ENCODE measurements at places on chromosomes 5 and 9.

- no peak for DNase-seq
Measured at GRCh38 chr9:36548454-36548853, 24.2 kb upstream of the MELK start.

DNA sequence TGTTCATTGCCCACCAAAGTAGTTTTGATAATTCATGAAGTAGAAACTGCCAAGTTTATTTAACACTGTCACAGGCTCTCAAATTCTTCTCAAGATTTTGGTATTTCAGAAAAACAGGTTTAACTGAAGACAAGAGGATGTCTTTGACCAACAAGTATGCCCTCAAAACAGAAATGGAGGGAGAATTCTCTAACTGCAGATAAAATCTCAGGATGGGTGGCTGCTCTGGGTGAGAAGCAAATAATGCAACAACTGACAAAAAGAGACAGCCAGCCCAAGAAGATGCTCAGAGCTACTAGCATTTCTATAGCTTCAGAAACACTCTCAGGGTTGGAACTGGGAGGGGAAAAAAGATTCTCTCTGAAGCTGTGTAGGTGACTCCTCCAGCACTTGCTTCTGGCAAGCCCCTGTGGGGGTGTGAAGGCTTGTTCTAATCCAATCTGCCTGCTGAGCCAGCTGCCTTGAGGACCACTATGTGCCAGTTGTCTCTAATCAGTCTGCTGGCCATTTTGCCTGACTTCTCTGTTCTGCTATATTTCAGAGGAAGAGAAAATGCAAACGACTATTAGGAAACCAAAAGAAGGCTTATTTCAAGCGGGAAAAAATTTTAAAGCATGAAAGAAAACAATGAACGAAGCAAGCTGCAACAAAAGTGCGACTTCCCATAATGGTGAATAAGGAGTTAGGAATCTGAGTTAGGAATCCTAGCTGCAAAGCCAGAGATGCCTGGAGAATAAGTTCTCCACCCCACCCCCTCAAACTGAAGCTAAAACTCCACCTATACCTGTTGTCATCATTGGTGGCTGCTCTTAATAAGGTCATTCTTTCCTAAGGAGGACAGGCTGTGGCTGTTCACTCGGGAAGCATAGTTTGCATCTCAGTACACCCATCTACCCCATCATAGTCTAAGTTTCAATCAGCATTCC lies 147.5 kb downstream of the GNAQ start:
- DNase-seq = no peak

GRCh38 chr5:178182158-178182876 lies 4.9 kb downstream of the GMCL2 start:
- DNase-seq = no peak

DNA sequence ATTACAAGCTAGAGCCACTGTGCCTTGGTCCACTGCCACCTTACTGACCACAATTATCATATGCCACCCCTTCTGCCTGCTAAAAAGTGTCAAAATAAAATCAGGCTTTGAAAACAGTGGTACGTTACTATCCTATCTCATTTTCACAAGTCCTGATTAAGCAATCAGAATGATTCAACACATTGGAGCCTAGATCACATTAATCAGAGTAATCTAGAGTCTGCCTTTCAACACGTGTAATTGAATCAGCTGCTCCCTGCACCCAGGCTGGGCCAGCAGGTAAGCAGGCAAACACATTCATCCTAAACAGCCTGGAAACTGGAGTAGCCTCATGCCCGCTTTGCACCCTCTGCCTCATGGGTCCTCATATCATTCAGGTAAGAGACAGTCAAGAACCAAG lies 186.2 kb downstream of the DCP2 start:
- no peak for DNase-seq

Measured in suppressor macrophage treated with lipopolysaccharide for 1 hour (primary cell).